ENCODE measurements at places on chromosomes 11 and 22. TPM values are rescaled to one million over a fixed set of nuclear protein-coding genes. Genes with fewer than 3 reads are reported as not detected.

- DNase-seq = no peak
These were observed at the start of gene SPDYC for GRCh38 chr11:65170058-65170534. Gene SPDYC (plus strand): TSS chr11:65170233. CDS start chr11:65171358, 1,125 bp downstream.

DNA sequence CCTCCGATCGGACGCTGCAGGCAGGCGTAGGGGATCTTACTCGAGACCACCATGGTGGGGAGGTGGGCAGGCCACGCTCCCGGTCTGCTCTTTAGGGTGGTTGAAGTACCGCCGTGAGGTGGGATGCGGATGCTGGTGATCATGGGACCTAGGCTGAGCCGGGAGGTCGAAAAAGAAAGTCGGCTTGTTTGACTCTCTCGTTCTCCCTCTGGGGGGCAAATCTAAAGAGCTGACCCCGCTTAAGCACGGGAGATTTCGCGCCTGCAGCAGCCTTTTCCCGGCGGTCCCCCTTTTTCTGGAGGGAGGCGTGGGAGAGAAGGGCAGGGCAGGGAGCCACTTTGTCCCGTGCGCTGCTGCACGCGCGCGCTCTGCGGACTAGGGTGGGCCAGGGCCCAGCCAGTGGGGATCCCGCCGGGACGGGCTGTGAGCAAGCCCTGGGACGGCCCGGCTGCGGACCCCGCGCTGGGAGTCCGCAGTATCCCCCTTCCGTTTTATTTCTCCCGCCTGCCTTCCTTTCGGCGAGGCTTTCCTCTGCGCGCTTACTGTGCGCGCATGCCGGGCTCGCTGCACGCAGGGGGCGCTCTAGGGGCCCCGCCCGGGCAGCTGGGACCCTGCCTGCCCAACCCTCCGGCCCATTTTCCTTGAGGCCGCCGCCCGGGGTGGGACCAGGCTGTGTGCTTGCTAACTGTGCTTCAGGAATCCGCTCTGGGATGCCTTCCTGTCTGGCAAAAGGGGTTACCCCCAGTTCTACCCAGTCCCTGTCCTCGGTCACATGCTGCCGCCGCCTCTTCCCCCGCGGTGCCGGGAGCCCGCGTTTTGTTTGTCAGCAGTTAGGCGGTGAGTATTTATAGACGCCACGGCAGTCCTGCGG lies 81.0 kb downstream of the PRR5L start:
- peak; percentile 43 for DNase-seq

DNA sequence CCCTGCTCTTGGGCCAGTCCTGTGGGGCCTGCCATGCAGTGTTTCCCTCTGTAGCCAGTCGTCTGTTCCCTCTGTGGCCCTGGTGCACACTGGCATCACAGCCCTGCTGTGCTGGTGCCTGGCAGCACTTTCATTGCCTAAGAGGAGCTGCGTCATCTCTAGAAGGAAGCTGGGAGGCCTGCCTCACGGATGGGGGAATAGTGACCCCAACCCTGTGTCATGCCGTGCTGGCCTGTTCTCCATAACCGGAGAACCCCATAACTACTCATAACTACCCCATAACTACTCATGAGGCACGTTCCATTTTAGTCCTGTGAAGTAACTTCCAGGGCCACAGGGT lies 14.0 kb downstream of the RAB36 start:
- DNase-seq = no peak

- DNase-seq = no peak
These were observed 3.8 kb upstream of the FADS3 start for GRCh38 chr11:61895046-61895717.

GRCh38 chr22:22431271-22432220 lies 77.0 kb downstream of the ZNF280B start:
- peak; percentile 26 for DNase-seq

DNA sequence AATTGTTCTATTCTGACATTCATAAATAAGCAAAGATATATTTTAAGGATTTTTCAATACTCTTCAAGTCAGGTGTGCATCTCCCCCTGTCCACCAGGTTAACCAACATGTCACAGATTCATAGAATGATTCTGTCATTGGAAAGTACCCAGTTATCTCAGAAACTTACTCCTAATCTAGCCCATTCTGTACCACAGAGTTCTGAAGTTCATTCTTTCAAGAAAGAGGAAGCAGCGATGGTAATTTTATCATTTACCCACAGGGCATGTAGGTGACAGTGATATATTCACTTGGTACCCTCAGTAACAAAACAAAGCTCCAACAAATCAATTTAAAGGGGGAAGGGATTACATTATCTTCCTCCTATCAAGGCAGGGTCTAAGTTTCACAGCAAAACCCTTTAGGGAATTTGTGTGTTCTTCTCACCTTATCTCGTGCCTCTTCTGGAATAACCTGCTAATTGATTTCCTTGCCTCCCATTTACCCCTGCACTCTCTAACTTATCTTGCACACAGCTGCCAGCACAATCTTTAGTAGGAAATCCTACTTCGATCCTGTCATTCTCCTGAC lies 19.0 kb upstream of the MPPED2 start:
- DNase-seq = no peak

DNA sequence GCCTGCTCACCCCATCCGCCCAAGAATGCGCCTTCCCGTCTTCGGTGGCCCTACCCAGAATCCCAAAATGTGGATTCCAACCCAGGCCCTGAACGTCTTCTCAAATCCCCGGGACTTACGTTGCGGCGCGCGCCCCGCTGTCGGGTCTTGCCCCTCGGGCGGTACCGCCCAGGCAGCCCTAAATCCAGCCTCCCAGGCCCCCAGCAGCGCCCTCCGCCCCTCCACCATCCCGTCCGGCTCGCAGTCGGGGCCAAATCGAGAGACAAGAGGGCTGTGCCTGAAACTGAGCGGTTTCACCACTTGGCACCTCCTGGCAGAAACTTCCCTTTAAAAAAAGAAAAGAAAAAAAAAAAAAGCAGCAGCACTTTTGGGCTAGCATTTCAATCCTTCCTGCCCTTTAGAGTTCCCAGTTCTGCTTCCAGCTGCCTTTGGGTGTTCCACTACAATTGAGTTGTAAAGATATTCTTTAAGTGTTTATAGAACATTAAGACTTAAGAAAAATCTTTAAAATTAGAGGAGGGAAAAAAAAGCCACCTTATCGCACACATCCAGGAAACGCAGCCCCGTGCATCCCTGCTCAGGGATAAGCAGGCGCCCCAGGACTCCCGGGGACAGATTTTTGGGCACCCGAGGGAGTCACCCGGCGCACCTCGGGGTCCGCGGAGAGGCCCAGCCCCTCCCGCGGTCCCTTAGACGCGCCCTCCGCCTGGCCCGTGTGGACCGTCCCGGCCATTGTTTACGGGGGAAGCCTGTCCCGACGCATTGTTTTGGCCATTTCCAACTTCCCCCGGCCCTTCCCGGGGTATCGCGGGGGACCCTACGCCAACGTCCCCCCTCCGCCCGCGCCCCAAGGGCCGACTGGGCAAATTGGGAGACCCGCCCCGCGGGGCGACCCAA lies 57.6 kb downstream of the KCNJ4 start:
- DNase-seq = peak; percentile 64

- peak; percentile 59 for DNase-seq
These were observed 29.8 kb upstream of the P2RY2 start for GRCh38 chr11:73188301-73188700.

DNA sequence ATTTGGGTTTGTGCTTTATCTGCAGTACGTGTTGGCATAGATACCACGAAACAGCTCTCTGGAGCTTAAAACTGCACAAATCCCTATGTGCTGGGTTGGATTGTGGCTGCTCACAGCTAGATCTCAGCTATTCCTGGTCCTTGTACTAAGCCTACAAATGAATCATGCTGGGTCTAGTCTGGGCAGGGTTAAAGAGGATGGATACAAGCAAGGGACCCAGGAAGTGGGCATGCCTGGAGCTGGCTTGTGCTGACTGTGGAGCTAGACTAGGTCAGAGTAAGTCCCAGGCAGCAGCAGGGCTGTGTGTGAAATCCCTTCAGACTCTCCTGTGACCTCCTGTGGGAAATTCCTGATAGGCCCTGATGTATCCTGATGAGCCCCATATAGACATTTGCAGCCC lies 3.9 kb upstream of the E2F8 start:
- no peak for DNase-seq

GRCh38 chr11:66718320-66718971 lies 10.6 kb downstream of the SPTBN2 start:
- DNase-seq = no peak

- DNase-seq = peak; percentile 50
These were observed 4.0 kb downstream of the APOL4 start for GRCh38 chr22:36197514-36198146.

DNA sequence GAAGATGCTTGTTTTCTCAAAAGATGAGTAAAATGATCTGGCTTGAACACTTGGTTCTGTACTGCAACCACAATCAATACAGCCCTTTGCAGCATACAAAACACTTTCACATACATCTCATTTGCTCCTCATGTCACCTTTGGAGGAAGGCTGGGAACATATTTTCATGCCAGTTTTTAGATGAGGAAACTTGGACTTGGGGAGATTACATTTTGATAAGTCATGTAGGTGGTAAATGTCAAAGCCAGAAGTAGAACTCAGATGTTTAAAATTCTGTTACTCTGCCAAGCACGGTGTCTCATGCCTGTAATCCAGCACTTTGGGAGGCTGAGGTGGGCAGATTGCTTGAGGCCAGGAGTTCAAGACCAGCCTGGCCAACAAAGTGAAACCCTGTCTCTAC lies 121.8 kb downstream of the MICAL2 start:
- DNase-seq = no peak

- DNase-seq = peak; percentile 27
These were observed 385.1 kb downstream of the DCDC1 start for GRCh38 chr11:30984442-30984816.

DNA sequence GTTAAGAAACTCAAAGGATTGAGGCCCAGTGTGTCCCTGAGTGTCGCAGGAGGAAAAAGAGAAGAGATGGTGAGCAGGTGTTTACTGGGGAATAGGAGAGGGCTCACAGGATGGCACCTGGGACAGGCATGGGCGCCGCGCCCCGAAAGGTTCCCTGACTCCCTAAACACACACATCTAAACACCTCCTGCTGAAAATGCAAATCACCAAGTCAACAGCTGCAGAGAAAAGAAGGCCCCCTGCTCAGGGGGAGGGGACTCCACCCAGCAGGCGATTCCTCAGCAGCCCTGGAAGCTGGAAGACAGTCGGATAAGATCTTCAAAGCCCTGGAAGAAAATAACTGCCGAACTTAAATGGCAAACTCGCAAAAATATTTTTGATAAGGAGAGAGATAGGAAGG lies 377.2 kb downstream of the BRD1 start:
- DNase-seq = no peak

DNA sequence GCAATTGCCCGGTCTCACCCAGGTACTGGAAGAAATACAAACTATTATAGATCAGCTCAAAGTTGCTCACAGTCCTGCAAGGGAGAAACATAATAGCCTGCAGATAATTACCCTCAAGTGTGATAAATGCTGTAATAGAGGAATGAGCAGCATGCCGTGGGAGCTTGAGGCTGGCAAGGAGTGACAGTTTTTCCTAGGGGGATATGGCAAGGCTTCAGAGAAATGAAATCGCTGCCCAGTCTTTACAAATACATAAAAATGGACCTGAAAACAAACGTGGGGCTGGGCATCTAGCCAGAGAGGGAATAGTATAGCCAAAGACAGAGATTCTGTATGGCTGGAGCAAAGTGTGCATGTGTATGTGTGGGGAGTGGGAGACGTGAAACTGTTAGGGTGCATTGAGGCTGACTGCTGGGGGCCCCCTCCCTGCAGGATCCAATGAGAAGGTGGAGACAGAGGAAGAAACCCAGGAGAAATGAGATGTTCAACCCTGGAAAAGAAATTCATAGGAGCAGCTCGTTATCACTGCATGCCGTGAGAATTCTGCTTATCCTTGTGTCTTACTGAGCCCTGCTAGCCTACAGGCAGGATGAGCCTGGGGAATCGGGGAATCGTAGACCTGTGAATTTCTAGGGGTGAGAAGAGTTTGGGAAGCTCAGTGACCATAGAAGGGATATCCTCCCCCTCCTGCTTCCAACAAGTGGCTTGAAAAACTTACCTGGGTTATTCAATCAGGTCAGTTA lies 167.0 kb downstream of the LDLRAD3 start:
- no peak for DNase-seq

GRCh38 chr11:77056814-77057402 lies 9.9 kb upstream of the CAPN5 start:
- DNase-seq = no peak

- DNase-seq = no peak
These were observed 18.4 kb upstream of the RNASEH2C start for GRCh38 chr11:65739022-65739421.

DNA sequence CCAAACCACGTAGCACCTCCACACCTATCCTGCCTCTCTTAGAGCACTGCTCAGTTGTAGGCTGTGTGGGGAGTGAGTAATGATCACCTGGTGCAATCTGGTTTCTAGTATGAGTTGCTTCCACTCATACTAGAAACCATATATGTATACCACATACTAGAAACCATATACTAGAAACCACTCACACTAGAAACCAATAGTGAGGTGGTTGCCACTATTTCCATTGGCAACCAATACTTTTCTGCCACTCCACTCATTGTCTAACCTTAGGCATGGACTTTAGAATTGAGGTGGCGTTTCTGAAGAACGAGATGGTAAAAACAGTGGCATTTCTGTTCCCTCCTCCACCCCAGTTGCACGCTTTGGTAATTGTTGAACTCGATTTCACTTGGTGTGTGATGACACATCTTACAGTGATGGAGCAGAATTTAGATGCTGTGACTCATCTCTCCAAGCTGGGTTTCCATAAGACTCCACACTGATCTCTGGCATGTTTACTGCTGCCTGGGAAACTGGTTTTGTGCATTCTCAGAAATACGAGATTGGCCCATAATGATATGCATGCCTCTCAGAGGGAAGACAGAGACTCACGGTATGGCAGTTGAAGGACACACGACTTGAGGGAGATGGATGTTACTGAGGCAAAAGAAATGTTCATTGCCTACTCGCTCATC lies 82.9 kb downstream of the KIRREL3 start:
- no peak for DNase-seq

DNA sequence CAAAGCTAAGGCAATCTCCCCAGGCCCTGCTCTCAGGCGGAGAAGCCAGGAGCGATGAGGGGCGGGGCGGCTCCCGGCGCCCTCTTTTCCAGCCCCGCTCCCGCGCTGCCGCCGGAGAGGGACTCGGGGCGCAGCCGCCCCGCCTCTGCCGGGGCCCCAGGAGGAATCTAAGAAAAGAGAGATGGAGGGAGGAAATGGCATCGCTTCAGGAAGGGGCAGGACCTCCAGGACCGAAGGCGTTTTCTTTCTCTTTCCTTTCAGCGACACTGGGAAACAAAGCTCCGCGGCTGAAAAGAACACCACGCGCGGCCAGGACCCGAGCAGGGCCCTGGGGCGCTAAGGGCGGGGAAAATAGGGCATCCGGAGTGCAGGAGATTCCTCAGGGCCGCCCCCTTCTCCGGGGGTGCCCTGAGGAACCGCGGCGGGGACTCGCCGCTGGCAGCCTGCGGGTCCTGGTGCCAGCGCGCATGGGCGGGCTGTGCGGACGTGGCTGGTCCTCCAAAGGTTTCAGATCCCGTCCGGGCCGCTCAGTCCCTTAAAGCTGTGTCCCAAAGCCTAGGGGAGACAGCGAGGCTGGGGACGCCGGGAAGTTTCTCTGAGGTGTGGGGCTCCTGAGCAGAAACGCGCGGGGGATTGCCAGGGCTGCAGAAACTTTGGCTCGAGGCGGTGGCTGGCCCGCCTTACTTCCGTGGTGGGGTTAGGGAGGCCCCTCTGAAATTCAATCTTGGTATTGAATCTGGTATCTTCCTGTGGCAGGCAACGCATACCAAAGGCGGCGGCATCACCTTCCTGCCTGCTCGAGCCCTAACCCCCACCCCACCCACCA lies 2.8 kb upstream of the BSX start:
- no peak for DNase-seq

The LARGE2 gene
- not detected for polyA plus RNA-seq

The PMM1 gene
- 43.5 TPM for polyA plus RNA-seq

The TEX12 gene
- not detected for polyA plus RNA-seq

The HPX gene
- 0.22 TPM for polyA plus RNA-seq

The SPDYC gene
- not detected for polyA plus RNA-seq

The PRRG4 gene
- polyA plus RNA-seq = 0.14 TPM

The SULT4A1 gene
- polyA plus RNA-seq = 0.29 TPM

The ISX gene
- polyA plus RNA-seq = not detected

The ZNF280B gene
- polyA plus RNA-seq = 0.15 TPM

The OR2AT4 gene
- polyA plus RNA-seq = not detected
